SIG-M5 (cell line): ENCODE measurements at places on chromosomes 3 and 15.

DNA sequence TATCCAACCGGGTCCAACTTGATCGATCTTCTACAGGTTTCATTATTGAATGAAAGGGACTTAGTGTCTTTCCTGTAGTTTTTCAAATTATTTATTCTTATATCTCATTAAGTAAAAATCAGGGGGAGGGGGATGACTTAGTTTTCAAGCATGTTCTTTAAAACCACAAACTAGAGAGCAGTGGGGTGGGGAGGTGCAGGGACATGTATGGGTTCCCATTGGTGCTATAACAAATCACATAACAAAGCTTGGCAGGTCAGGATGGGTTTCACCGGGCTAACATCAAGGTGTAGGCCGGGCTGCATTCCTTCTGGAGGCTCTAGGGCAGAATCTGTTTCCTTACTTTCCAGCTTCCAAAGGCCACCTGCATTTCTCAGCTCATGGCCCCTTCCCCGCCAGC, 32.7 kb downstream of the CCNL1 start:
- DNase-seq: no peak

GRCh38 chr3:45623846-45624245, 29.3 kb downstream of the LIMD1 start:
- no peak for DNase-seq

GRCh38 chr3:93988283-93988682, 8.3 kb downstream of the ARL13B start:
- DNase-seq: no peak

DNA sequence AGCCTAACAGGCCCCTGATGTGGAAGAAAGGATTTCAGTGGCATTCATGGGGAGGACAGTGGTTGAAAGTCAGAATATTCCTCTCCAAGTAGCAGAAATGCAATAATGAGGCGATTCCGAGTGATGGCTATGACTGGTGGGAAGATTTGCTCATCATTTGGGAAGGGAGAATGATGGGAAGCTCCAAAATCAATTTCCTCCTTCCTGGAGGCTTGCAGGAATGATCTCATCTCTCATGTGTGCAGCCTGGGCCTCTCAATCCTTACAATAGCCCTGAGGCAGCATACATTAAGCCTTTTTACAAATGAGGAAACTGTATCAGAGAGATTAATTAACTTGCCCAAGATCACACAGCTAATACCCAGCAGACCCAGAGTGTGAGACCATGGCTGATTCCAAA, 58.7 kb downstream of the BOC start:
- no peak for DNase-seq

GRCh38 chr3:100838157-100838556, 128.9 kb downstream of the TFG start:
- no peak for DNase-seq

DNA sequence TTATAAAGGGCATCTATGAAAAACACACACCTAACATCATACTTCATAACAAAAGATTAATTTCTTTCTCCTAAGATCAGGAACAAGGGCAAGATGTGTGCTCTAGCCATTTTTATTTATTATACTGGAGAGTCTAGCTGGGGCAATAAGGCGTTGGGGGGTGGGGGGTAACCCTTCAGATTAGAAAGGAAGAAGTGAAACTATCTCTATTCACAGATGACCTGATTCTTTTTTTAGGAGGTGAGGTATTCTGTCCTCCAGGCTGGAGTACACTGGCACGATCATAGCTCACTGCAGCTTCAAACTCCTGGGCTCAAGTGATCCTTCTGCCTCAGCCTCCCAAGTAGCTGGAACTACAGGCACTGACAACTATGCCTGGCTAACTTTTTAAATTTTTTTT, 89.5 kb upstream of the MANF start:
- no peak for DNase-seq

GRCh38 chr15:23416349-23417276, 30.4 kb downstream of the GOLGA6L2 start:
- DNase-seq: no peak

DNA sequence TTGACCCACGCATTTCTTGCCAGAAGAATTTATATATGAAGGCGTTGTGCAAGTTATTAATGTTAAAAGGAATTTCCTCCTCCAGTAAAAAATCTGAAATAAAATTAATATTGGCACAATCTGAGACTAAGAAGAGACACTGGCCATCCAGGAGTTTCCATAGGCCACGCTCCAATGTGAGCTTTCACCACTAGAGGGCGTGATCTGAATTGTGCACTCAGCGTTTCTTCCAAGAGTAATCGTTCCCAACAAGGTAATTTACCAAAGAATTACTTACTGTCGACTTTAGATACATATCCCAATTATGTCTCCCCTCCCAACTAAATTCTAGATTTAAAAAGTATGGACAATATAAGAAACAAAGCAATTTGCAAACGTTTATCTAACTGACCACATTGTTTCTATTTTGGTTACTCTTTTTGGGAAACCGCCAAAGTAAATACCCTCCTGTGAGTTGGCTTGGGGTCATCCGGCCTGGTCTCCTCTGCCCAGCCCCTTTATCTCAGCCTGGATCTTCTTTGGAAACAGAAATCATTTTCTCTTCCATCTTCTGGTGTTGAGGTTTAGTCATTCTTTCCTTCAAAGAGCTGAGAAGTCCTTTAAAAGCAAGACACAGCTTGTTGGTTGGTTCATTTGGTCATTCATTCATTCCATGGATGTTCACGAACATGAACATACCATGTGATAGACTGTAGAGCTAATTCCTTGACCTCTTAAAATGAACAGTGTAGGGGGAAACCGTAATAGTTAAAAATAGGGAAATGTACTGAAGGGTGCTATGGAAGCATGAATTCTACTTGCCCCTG, 26.2 kb downstream of the POLR2M start:
- DNase-seq: no peak

DNA sequence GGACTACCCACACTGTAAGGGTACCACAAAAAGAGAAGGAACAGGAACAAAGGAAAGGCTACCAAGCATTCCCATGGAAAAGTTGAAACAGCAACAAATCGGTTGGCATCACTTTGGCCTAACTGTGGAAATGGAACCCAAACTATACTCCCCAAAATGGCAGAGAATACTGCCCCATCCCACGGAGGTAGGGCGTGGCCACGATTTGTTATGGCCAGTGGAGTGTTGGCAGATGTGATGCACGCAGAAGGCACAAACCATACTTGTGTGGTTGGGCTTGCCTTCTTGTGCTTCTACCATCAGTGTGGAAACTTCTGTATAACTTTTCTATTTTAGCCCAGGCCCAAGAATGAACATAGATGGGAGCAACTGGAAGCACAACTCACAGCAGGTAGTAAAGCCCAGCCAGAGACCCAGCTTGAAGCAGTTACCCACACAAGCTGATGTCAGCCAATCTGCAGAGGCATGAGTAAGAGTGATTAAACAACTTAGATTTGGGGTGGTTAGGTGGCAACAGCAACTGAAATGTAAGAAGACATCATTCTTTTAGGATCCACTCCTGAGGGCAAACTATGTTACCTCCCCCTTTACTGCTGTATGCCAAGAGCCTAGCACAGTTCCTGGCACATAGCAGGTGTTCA, 64.1 kb downstream of the BTD start:
- DNase-seq: no peak

DNA sequence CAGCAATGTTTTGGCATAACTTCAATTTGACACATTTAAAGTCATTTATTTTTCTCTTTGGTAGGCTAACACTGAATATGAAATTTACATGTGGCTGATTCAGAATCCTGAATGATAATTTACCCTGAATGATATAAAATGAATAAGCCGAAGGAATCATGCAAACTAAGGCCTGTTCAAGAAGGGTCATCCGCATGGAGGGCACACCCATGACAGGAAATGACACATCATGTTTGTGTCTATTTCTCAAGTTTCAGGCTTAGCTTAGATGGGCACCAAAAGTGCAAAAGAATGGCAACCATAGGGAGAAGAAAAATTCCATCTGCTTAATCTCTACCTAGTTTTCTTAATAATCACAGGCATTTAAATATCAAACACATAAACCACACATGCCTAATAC, 141.5 kb downstream of the DUT start:
- no peak for DNase-seq

DNA sequence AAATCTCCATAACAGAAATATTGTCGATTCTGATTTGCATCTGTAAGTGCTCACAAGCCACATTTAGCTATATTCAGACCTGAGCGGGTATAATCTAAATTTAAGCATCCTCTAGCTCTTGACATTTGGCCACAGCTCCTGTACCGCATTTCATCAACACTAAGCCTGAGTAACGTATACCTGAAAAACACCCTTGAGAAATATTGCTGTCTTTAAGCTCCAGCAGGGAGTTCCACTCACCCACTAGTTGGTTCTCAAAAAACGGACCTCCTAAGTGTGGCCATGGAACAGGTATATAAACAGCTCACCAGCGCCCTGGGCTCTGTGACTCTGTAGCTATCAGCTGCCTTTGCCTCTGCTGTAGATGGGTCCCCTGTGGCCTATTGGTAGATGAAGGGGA, 80.7 kb downstream of the ABI3BP start:
- no peak for DNase-seq

GRCh38 chr3:174016186-174016585, 618.6 kb downstream of the NLGN1 start:
- no peak for DNase-seq

DNA sequence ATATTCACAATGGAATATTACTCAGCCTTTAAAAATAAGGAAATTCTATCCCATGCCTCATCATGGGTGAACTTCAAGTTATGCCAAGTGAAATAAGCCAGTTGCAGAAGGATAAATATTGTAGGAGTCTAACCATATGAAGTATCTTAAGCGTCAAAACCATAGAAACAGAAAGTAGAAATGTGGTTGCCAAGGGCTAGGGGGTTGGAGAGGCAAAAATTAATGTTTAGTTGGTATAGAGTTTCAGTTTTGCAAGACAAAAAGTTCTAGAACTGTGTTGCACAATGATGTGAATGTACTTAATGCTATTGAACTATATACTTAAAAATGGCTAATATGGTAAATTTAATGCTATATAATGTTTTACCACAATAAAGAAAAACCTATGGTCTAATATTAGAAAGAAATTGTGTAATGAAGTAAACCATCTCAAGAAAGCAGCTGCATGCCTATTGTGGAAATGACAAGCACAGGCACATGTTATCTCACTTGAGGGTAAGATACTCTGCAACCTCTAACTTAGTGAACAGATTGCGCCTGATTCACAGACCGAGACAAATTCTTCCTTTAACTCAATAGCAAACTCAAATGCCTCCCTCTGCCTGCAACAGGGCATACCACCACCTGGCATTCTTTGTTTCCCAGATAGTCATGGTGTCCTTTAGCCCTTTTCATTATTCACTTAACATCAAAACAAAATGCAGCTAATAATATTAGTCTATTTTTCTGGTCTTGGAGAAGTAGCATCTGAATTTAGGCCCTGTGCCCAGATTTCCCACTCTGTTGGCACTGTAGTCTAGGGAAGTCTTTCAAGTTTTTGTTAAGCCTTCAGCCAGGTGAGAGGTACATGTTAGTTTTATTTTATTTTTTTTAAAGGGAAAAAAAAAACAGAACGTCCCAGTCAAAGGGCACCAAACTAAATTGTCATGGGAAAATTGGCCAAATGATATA, 80.2 kb upstream of the ACP3 start:
- no peak for DNase-seq

- no peak for DNase-seq
Measured at GRCh38 chr3:100548053-100548452, 55.6 kb downstream of the TMEM45A start.

DNA sequence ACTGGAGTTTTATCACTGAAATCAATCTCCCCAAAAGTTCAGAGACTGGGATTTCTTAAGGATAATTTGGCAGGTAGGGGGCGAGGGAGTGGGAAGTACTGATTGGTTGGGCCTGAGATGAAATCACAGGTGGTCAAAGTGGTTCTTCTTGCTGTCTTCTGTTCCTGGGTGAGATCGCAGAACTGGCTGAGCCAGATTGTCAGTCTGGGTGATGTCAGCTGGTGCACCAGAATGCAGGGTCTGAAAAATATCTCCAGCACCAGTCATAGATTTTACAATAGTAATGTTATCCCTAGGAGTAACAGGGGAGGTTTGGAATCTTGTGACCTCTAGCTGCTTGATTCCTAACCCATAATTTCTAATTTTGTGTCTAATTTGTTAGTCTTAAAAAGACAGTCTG, 86.7 kb upstream of the SLC25A36 start:
- no peak for DNase-seq

GRCh38 chr3:145286937-145287336, 874.0 kb downstream of the PLOD2 start:
- no peak for DNase-seq

DNA sequence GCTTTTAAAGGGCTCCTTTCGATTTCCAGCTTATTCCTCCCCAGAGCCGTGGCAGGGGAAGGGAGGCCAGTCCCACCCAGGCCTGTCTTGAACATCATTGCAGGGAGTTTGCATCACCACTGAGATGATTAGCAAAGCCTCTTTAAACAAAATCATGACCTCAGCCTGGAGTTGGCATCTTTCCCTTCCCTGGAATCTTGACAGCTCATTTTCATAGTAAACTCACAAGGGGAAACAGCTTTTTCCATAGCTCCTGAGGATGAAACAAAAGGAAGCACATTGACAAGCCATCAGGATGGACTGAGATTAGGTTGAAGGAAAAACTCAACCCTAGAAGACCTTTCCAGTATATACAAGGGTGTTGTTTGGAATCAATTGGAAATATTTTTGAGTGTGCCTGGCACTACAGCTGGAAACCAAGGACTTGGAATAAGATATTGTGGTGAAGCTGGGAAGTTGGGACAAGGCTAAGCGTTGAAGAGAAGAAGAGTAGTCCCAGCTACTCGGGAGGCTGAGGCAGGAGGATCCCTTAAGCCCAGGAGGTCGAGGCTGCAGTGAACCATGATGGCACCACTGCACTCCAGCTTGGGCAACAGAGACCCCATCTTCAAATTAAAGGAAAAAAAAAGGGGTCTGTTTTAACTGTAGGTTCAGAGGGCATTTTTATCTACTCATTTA, 3.1 kb upstream of the LARP6 start:
- no peak for DNase-seq

DNA sequence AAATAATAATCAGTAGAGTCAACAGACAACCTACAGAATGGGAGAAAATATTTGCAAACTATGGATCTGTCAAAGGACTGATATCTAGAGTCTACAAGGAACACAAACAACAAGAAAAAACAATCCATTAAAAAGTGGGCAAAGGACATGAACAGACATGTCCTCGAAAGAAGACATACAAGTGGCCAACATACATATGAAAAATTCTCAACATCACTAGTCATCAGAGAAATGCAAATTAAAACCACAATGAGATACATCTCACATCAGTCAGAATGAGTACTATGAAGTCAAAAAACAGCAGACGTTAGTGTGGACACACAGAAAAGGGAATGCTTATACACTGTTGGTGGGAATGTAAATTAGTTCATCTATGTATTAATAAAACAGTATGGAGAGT, 33.7 kb downstream of the SLC2A2 start:
- DNase-seq: no peak

GRCh38 chr3:132817646-132818177, 95.5 kb upstream of the NPHP3 start:
- no peak for DNase-seq
